NCI-H446 (cell line): ENCODE measurements at places on chromosomes 11 and 22.

GRCh38 chr22:27310966-27311697, 490.4 kb downstream of the MN1 start:
- DNase-seq = no peak

DNA sequence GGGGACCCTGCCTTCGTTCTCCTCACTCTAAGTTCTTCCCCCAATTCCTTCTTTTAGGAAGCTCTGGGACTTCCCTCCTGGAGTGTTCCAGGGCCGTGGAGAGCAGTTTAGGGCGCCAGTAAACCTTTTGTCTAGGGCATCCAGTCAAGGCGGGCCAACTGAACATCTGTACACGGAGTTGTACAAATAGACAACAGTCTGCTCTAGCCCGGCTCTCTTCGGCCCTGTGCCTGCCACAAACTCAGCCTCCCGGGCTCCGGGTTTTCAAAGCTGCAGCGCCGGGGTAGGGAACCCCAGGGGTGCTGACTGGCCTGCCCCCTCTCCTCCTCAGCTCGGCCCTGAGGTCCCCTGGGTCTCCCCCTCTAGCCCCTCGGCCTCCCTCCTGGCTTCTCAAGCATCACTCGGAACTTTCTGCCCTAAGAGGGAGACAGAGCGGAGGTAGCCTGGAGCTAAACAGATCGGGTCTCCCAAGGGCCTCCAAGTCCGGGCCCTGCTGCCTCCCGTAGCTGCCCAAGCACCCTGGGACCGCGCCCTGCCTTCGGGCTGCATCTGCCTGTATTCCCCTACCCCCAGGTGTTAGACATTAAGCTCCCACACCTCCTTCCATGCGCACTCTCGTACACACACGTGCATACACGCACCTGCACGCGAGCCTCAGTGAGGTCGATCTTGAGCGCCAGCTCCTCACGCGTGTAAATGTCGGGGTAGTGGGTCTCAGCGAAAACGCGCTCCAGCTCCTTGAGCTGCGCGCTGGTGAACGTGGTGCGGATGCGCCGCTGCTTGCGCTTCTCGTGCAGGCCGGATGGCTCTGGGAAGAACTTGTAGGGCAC, 3.3 kb downstream of the PHOX2A start:
- DNase-seq = peak; percentile 18

GRCh38 chr22:19710769-19711106, 3.6 kb upstream of the SEPTIN5 start:
- DNase-seq = no peak

GRCh38 chr11:85620256-85620655, 6.9 kb downstream of the DLG2 start:
- DNase-seq = no peak

GRCh38 chr11:126637795-126638175, 282.3 kb downstream of the ST3GAL4 start:
- no peak for DNase-seq

- DNase-seq = no peak
These were observed 34.5 kb downstream of the SYT9 start for GRCh38 chr11:7286178-7286577.

DNA sequence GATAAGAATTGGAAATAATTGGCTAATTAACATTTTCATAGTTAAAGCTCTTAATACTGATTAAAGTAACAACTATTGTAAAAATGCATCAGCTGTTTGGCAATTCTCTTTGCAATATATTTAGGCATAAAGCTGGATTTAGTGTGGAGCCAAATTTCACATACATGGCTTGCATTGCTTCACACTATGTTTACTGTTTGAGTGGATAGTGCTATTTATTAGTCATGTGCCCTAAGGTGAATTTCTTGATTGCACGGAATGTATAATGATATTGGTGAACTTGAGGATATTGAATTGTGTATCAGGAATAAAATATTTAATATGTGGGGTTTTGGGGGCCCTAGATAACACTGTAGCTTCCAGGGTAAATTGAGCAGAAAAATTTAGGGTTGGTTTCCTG, 100.9 kb downstream of the AASDHPPT start:
- DNase-seq = no peak

- no peak for DNase-seq
These were observed 233.7 kb upstream of the CADM1 start for GRCh38 chr11:115737875-115738274.

DNA sequence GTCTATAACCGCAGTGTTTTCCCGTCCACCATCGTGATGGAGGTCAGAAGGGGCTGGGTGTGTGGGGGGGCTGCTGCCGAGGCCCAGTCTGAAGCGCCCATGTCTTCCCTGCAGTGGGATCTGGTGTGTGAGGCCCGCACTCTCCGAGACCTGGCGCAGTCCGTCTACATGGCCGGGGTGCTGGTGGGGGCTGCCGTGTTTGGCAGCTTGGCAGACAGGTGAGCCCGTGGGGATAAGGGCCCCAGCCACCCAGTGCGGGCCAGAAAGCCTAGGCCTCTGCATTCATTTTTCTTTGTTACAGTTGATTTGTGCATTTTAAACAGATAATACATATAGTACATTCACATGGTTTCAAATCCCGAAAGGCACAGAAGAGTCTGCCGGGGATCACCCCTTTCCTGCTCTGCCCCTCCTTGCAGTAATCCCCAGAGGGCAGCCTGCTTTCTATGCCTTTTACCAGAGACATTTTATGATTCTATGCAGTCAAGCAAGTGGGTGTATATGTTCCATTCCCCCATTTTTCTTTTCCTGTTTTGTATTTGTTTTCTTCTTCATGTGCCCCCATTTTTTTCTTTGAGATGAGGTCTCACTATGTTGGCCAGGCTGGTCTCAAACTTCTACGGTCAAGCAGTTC, 32.6 kb downstream of the CAPN1 start:
- no peak for DNase-seq

- no peak for DNase-seq
These were observed 156.5 kb downstream of the CEP164 start for GRCh38 chr11:117484156-117484555.

- DNase-seq = no peak
These were observed 160.3 kb downstream of the BBOX1 start for GRCh38 chr11:27200779-27201453.

DNA sequence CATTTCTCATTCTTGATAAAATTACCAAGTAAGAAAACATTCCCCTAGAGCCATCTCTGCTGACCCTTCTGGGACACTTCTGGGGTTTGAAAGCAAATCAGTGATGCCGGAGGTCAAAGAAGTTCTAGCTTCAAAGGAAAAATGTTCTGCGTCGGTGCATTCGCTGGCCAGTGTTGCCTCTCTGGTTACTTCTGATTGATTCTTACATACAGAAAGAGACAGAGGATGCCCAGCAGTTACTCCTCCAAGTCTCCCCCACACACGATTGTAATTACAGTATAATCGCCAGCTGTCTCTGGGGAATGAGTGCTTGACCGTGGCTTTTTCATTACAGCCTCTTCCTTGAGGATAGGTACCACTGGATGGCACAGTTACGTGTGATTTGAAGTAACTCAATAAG, 150.9 kb downstream of the SNX19 start:
- DNase-seq = no peak

GRCh38 chr11:61870541-61871031, 20.8 kb downstream of the FADS3 start:
- DNase-seq = no peak

DNA sequence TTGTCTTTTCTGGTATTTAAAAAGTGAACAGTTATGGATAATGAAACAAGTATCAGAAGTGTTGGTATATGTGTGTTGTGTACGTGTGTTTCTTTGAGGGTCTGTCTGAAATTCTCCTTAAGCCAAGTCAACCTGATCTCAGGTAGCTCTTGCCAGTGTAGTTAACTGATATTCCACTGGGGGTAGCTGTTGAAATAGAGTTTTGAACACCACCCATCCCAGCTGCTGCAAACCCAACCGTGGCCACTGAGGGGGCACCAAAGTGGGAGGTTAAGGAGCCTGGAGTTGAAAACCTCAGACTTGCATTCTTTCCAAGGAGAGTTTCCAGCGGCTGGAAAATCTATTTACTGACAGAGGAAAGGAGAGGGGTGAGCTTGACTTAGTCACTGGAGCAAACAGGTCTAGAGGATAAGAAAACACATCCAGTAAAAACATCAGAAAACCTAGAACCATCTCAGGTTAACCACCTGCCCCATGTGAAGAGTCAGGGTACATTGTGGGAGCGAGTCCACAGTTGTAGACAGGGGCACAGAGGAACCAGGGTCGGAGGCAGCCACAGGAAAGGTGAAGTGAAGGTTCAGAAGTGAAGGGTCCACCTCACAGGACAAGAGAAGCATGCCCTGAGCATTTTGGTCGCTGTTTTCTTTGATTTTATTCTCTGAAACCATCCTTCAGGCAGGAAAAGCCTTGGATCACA, 8.8 kb upstream of the CUL5 start:
- DNase-seq = peak; percentile 40

DNA sequence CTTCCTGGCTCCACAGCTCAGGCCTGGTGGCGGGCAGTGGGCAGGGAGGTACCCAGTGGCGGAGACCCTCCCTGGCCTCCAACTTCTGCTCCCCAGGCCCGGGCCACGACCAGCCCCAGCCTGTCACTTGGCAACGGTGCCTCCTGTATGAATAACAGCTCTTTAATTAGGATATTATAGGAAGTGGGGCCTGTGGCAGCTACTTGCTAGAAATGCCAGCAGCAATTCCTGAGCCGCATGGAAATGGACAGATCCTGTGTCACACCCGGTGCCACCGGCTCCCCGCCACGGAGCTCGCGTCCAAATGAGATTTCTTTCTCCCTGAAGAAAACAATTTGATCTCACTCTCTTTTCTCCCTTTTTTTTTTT, 104.5 kb downstream of the CHST1 start:
- peak; percentile 73 for DNase-seq

DNA sequence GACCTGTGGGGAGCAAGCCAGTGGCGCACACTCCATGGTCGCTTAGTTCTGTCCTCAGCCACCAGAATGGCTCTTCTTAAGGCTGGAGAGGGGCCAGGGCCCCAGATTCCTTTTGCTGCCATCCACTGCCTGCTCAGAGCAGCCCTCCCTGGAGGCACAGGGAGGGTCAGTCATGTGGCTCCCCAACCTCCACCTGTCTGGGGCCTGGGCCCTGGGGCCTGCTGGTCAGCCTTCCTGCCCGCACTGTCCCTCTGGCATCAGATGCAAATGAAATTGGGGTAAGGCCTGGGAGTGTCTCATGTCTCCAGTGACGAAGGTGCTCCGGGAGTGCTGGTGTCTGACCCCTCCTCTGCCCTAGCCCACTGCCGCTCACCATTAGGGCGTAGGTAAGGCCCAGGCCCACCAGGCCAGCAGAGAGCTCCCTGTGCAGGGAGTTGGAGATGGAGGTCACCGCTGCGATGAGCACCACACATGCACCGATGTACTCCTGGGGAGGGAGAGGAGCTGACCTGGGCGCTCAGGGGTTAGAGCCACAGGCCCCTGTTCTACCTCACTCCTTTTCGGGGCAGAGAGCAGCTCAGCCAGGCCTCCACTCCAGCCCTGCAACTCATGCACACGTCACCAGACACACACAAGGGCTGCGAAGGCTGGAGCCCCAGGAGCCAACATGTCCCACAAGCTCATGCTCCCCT, 9.0 kb upstream of the KCNJ11 start:
- DNase-seq = no peak

DNA sequence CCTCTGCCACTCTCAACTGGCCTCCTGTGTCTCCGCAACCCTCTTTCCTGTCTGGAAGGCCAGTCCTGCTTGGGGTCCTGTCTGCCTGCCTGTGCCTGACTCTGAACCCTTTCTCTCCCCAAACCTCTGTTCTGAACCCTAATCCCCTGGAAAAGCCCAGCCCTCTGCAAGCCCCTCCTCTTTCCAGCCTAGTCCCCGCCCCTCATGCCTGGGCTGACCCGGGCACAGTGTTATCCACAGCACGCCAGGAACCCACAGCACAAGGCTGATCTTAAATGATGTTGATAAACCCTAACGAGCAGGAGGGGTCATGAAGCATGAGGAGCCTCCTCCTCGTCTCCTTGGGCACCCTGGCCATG, at the start of gene IFITM10:
Gene IFITM10, minus strand, starts transcription at position 115 of the 359 bp plus-strand sequence. CDS start 153 bp downstream, outside the sequence.
- no peak for DNase-seq

GRCh38 chr11:117855186-117855845, 21.1 kb downstream of the FXYD6 start:
- DNase-seq = no peak

DNA sequence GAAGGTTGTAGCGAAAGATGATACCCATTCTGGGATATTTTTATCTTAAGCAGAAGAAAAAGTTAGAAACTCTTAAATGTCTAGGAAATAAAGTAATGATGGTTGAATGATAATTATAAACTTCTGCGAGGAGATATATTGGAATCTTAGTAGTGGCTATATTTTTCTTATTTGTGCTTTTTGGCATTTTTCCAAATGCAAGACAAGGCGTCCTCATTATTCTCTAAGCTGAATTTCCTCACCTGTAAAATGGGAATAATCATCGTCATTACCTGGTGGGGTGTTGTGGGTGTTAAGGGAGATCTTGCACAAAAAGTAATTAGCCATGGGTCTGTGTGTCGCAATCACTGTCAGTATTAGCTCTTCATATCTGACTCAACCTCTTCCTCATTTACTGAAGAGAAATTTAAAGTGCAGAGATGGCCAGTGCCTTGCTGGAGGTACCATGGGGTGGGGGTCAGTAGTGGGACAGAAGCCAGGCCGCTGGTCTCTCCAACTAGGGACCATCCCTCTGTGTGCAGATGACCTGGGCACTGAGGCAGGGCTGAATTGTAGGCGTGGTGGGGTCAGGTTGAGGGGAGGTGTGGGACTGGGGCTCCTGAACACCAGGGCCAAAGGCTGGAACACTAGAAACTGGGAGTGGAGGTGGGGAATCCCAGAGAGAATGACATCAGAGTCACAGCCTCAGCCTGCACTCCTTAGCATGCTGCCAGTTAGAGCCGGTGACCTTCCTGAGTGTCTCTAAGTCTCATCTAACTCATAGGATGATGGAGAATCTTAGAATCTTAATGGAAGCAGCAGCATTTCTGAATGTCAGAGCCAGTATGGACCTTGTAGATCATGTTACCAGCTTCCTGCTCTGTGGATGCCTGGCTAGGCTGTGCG, 4.1 kb downstream of the PITPNM1 start:
- DNase-seq = no peak

- peak; percentile 58 for DNase-seq
These were observed 113.6 kb downstream of the MICAL3 start for GRCh38 chr22:17910561-17911311.

- peak; percentile 40 for DNase-seq
These were observed 20.1 kb upstream of the PANX2 start for GRCh38 chr22:50150161-50151129.

GRCh38 chr22:33561149-33561807, 359.0 kb downstream of the LARGE1 start:
- DNase-seq = no peak

GRCh38 chr22:21455334-21456089, 11.7 kb upstream of the TMEM191C start:
- no peak for DNase-seq

- no peak for DNase-seq
These were observed 20.3 kb downstream of the BMAL1 start for GRCh38 chr11:13297917-13298356.

GRCh38 chr22:20130319-20130718, 1.3 kb upstream of the ZDHHC8 start:
- no peak for DNase-seq

DNA sequence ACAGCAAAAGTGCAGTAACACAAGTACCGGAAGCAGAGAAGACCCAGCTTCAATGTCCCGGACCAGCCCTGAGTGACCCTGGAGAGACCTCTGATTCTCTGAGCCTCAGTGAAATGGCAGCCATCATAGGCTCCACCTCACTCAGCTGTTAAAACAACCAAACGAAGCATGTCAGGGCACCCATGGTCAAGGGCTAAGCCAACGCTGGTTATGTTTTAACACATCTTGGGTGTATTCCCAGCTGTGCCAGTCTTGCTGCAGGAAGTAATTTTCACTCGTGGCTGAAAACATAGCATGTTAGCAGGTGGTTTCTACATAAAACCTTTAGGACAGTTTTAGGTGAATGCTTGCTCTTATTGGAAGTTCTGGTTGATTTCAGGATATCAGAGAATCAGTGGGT, 30.9 kb downstream of the LMO2 start:
- no peak for DNase-seq

GRCh38 chr11:12731841-12732336, 57.7 kb downstream of the TEAD1 start:
- no peak for DNase-seq
